ENCODE measurements at places on chromosomes 3 and 15.

DNA sequence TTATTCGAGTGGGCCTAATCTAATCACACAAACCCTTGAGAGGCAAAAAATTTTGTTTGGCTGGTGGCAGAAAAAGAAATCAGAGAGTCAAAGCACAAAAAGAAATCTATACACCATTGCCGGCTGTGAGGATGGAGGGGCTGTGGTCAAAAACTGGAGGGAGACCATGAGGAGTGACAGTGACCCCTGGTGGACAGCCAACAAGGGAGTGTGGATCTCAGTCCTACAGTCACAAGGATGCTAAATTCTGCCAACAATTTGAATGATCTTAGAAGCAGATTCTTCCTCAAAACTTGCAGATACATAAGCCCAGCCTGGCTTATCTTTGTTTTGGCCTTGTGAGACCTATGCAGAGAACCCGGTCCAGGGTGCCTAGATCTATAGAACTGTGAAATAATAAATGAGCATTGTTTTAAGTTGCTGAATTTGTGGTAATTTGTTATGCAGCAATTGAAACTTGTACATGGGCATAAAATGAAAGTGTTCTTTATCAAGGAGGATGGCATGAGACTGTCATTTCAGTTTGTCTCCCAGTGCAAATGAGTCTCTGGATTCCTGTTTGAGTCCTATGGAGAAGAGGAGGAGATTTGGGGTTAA lies 103.0 kb upstream of the ARHGEF26 start:
- DNase-seq, result no peak

- peak; percentile 52 for DNase-seq
These were observed 30.7 kb upstream of the WDR49 start for GRCh38 chr3:167684388-167684993.

DNA sequence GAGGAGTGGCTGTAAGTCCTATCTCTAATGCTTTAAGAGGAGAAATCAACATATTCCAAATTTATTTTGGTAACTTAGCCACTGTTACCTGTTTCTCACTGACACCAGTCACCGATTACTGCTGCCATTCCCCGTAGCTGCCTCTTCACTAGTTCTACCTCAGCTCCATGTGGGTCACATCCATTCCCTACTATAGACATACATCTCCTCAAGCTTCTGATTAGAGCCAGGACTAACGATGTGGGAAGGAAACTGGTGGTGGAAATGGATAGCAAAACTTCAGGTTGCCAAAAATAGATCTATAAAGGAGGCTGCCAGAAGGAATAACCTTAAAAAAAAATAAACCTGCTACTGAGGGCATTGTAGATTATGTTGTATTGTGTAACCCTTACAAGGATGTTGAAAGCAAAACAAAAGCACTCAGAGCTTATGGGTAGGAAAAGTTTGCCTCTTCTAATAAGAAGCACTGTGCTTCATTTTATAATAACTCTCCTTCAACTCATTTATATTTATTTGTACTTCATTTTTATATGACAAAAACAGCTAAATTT lies 56.0 kb downstream of the KAT2B start:
- DNase-seq, result no peak

DNA sequence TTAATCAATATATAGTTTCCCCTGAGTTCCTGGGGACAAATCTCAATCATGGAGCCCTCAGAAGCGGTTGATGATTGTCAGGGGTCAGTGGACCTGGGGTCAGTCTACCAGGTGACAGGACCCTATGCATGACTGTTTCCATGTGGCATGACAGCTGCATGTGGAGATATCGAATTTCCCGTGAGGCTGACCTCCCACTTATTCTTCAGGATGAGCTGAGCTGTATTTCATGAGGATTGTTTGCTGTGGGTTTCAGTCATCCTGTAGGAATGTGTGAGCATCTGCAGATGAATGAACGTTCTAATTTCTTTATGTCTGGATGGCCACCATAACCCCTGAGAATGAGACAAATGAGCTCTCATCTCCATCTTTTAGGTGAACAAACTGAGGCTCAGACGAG lies 93.0 kb upstream of the HES1 start:
- DNase-seq, result peak; percentile 66

Data from HCEC 1CT (cell line).